ENCODE measurements at places on chromosomes 11 and 22.
A peak's percentile ranks its signal among the peaks of the same experiment; 100 is the strongest.

GRCh38 chr11:11420899-11421285 is 67.8 kb upstream of the CSNK2A3 start:
- no peak for DNase-seq

- DNase-seq = no peak
Measured at GRCh38 chr11:73275381-73275750, 3.2 kb downstream of the P2RY6 start.

DNA sequence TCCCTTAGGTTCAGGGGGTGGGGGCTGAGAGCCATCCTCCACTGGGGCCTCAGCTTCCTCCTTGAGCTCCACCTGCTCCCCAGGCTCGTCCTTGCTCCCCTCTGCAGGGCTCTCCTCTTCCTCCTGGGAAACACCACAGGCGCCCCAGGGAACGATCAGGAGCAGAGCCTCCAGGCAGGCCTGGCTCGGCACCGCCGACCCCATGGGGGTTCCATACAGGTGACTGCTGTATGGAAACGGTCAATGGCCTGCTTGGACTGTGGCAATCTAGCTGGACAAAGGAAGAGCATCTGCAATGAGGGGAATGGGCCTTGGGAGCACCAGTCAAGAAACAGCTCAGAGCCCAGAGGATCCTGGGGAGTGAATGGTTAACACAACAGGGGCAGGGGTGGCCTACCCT is 7.9 kb downstream of the HYOU1 start:
- DNase-seq = no peak

- DNase-seq = peak; percentile 86
Measured at GRCh38 chr11:104772806-104773241, 125.4 kb downstream of the CASP12 start.

- DNase-seq = no peak
Measured at GRCh38 chr11:110085255-110085838, 7.8 kb upstream of the ZC3H12C start.

DNA sequence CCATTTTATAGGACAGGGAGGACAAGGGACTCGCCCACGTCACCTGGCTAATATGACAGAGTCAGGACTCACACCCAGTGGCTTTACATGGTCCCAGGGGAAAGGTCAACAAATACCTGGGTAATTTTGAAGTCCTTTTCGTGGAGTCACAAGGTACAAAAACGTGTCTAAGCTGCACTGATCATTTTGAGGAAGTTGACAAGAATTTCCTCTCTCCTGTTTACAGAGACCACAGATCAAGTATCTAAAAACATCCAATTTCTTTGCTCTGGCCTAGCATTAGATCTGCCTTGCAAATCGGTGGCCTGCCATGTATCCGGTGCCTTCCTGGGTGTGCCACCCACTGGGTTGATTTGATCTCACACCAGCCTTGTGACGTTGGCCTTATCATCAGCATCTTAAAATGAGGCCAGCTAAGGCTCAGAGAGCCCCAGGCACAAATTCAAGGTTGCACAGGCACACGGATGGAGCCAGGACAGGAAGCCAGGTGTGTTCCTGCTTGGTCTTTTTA is 17.6 kb downstream of the GDPD5 start:
- no peak for DNase-seq

DNA sequence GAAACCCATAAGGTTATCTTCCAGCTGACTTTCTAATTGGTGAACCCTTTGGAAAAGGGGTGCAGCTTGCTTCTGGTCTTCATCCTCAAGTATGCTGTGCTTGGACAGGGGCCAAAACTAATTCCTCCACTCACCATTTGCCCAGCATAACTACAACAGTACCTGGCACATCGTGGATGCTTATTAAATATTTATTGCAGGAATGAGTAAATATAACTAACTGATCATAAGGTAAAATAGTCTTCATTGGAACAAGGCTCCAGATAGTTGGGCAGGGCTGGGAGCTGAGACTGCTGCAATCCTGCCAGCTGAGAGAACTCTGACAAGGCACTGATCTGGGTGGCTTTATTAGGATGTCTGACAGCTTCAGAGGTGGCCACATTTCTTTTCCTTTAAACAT is 2.4 kb upstream of the SIDT2 start:
- DNase-seq = no peak

DNA sequence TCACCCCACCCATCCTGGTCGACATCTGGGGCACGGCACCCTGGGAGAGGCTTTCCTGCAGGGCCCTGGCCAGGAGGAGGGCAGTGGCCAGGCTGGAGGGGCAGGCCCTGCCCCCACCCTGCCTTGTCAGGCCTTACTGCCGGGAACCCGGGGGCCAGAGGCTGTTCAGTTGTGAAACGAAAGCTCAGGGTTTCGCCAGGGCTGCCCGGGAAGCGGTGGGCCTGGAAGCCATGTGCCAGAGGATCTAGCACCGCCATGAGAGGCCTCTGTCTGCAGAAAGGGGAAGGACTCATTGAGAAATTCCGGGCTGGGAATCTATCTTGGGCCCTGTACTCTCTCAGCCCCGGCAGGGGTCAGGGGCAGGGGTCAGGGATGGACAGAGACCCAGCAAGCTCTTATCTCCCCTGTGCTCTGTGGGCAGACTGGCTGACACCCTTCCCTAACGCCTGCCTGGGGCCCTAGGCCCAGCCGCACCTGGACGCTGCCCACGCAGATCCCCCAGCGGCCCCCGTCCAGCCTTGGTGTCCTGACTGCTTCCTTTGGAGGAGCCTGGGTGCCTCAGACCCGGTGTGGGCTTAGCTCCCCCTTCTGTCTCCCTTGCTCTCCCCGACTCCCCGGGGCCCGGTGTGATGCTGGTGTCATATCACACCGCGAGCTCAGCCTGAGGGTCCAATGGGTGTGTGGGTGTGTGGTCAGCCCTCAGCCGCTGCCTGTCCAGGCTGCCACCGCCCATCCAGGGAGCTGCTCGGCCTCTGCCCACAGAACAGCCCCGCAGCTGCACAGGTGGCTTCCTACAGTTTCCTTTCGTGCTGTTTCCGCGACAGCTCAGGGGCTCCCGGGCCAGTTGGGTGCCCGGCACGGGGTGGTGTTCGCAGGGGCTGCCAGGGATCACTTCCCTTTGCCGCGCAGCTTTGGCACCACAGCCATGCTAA is 6.5 kb downstream of the PIM3 start:
- DNase-seq = no peak

- no peak for DNase-seq
Measured at GRCh38 chr11:18064450-18065054, 18.5 kb upstream of the TPH1 start.

DNA sequence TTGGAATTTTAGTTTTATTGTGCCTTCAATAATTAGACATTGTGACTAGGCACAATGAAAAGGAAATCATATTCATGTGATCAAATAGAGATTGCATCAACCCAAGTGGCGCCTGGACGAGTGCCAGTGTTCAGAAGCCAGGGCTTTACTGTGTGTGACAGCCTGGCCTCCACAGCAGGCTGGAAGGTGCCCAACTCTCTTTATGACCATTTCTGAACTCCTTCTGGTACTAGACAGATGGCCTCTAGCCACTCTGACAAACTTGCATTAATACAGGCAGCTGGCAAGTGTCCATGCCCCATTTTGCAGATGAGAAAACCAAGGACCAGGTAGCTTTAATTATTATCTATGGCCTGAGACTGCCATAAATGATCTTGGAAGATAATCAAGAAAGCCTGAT is 8.3 kb upstream of the POU2AF1 start:
- DNase-seq = no peak

GRCh38 chr11:74276581-74276980 is 34.9 kb downstream of the P4HA3 start:
- DNase-seq = peak; percentile 51

- peak; percentile 62 for DNase-seq
Measured at GRCh38 chr22:24284747-24285203, 14.1 kb downstream of the SPECC1L start.

DNA sequence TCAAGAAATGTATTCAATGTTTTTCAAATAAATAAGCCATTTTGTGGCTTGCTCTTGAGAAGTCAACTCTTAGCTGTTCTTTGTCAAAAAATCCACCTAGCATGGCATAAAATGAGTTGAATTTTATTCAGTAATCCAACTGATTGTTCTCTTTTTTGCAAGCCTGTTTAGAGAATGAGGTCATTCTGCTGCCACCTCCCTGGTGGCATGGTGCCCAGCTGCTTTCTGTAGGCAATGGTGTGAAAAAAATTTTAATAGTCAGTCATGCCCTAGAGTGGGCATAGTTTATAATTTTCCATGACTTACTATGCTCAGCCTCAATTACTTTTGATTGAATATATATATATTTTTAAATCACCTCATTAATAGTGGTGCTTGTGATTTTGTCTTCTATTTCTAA is 177.2 kb downstream of the INSC start:
- DNase-seq = peak; percentile 7

- DNase-seq = no peak
Measured at GRCh38 chr11:35257281-35257680, 118.3 kb downstream of the CD44 start.

DNA sequence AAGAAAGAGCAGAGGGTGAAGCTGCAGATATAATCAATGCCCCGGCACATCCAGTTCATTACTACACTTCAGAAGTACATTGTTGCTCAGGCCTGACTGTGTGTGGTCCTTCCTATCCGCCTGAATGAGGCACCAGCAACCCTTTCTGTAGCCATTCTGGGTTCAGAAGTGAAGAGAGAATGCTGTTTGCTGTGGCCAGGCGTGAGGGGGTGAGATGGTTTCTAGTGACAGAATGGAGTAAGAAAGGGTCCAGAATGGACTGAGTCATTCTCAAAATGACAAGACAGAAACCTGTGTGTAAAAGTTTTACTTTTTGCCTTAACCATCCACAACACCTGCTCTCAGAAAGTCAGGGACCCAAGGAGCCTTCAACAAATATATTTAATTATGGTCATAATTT is 334.8 kb downstream of the GUCY1A2 start:
- no peak for DNase-seq

GRCh38 chr11:116857316-116857715 is 19.9 kb upstream of the APOA1 start:
- no peak for DNase-seq

- no peak for DNase-seq
Measured at GRCh38 chr22:37256075-37256726, 12.1 kb upstream of the RAC2 start.

GRCh38 chr11:23947883-23948282 is 549.0 kb upstream of the LUZP2 start:
- DNase-seq = peak; percentile 48

DNA sequence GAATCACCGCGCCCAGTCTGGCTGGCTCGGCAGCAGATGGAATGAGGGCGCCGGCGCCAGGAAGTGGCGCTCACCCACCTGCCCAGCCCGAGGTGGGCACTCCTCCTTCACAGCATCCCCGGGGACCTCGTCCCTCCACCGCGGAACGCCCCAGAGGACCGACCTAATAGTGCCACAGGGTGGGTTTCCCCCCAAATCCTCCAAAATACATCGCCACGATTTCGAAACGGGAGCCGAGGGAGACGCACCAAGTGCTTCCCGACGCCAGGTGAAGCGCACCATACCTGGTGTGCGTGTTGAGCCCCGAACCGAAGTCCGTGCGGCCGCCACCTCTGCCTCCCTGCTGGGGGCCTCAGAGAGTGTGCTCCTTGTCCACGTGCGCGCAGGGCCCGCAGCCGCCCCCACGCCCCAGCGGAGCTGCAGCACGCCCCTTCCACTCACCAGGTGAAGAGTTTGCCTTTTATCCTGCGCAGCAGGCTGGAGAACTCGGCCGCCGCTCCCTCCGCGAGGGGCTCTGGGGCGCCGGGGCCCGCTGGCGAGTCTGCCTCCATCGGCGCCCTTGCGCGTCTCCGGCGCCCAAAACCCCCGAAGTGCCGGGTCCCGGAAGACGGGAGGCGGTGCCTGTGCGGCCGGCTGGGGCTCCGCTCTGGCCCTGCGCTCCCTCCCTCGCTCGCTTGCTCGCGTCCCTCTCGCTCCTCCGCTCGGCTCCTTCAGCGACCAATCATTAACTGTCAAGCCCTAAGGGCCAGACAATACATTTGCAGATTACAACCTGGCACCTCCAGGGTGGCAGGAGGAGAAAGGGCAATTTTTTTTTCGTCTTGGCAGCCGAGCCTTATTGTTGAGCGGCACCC is at the start of gene SLC35F2:
SLC35F2 (minus strand) TSS at position 571 of the 854 bp plus-strand sequence; CDS start at position 551, 20 bp downstream.
- peak; percentile 78 for DNase-seq

DNA sequence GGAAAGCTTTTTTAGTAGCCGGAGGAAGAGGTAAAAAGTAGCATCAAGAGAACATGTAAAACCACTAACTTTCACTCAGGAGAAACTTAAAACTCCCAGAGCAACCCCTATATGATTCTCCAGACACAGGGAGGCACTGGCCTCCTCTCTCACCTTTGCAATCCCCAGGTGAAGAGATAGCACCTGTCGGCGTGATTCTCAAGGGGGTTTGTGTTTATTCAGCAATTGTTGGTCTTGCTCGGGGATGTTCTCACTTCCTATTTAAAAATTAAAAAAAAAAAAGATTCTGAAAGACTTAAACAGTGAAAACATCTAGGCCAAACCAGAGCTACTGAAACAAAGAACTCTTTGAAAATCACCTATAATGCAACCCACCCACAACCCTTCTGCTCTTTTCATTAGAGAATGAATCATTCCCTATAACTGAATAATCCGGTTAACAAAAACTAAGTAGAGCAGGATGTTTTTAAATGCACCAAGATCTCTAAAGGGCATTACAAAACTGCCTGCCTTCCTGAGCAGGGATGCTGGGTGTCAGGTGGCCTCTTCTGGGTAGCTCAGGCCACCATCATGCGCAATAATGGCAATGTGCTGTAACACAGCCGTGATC is 24.9 kb downstream of the DHCR7 start:
- no peak for DNase-seq

- DNase-seq = no peak
Measured at GRCh38 chr11:87405843-87406242, 368.1 kb downstream of the TMEM135 start.

- DNase-seq = no peak
Measured at GRCh38 chr11:43396617-43397016, 37.9 kb downstream of the TTC17 start.
